Activated naive CD4-positive, alpha-beta T cell treated with anti-CD3 and anti-CD28 coated beads, Interleukin-2, amount 50 U/mL, for 72 hours (primary cell): ENCODE measurements at places on chromosomes 2 and 18. TPM values are rescaled to one million over a fixed set of nuclear protein-coding genes. Genes with fewer than 3 reads are reported as not detected.

DNA sequence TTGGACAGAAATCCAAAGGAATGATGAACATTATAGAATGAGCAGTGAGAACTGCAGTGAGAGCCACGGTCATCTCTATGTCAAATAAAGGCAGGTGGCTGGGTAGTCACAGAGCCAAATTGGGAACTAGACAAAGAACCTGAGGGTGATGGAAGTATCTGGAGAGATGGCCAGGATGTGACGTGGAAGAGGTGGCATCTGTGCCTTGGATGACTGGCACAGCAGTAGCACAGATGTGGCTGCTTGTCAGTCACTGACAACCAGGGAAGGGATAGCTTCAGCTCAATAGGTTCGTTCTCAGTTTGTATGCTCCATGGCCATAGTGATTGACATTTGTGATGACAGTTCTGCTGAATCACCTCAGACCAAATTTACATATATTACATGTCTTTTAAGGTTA lies 172.3 kb downstream of the PARD3B start:
- no peak for DNase-seq

COX5B gene
- 288 TPM for total RNA-seq

GATA6 gene
- total RNA-seq, result not detected

DNA sequence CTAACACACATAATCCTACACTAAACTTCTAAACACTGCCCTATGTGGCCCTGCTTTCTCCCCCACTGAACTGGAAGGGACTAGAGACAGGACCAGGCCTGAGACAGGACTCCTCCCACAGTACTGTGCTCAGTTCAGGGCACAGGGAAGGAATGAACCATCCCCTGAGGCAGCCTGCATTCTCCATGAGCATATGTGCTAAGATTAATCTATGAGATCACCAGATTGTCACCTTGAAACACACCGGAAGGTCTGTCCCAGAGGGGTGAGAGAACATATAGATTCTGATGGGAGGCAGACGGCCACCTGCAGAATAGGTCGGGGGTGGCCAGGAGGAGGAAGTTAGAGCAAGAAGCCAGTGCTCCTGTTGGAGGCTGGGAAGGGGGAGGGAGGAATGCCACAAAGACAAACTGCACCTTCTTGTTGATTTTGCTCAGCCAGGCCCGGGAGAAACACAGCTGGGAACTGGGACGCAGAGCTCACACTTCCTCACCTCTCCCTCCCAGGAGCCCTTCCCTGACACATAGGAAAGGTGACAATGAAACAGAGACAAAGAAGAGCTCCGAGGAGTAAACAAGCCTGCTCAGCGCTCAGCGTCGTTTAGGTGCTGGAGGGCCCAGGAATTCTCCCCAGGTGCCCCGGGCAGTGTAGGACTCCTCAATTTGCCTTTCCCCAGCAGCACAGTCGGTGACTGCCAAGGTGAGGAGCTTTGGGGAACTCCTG lies 52.1 kb downstream of the ZBTB7C start:
- no peak for DNase-seq

MSTN gene
- not detected for total RNA-seq

DNA sequence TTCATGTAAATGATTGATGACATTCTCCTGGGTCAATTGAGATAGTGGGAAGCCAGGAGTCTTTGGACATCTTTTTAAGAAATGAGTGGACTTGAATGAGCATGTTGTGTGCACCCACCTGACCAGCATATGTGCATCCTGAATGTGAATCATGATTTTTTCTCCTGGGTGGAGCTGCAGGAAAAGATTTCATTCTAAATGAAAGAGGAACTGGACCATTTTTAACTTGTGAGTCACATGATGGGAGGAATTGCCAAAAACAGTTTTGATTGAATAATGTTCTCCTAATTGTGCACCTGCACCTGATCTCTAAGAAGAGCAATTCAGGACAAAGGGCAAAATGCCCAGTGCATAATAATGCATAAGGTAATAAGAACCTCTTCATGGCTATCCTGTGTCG lies 32.3 kb downstream of the COPS8 start:
- no peak for DNase-seq

DNA sequence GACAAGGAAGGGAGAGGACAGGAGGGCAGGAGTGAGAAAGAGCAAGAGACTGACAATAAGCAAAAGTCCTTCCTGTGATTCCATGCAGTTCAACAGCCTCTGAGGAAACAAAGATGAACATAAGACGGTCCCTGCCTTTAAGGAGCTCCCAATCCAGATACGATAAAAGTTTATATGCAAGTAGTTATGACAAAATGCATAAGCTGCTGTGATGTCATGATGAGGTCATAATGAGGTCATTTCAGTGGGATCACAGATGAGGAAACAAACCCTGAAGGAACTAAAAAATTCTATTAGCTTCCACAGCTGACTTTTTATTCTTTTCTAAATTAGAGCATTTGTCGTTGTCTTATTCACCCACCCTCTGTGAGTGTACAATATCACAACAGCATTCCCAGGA lies 458.5 kb upstream of the ACVR2A start:
- no peak for DNase-seq

OSR1 gene
- total RNA-seq, result not detected

- DNase-seq, result no peak
Measured at GRCh38 chr2:149617476-149617875, 29.9 kb upstream of the MMADHC start.

DNA sequence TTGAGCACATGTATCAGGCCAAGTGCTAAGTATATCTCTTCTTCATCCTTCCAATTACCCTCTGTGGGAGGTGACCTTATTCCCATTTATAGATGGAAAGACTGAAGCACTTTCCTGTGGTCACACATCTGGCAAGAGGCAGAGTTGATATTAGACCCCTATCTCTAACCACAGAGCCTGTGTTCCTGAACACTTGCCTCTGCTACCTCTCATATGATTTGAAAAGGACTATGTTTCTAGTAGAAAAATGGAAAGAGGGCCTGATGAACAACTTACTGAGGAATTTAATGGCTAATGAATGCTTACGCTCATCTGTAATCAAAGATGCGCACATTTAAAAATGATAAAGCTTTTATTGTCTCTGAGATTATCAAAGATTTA lies 46.2 kb upstream of the DYNC2LI1 start:
- no peak for DNase-seq

TACR1 gene
- not detected for total RNA-seq

DNA sequence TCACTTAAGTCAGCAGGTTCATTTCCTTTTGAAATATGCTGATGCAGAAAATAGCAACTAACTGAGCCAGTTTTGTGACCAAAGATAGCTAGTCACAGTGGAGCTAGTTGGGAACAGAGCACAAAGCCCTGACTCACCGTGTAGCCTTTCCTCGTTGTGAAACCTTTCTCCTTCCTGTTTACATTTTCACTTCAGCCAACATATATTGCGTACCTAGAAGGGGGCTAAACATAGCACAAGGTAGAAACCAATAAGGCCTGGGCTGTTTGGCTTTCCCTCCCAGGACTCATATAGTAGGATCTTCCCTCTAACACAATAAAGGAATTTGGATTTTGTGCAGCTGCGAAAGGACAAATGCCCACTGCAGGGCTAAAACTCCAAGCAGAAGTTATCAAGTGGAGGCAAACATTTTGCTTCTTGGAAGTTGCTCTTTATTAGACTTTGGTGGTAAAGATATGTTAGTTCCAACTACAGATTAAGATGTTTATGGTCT lies 24.5 kb upstream of the LPIN2 start:
- no peak for DNase-seq

GRCh38 chr18:57869221-57869620 lies 66.1 kb upstream of the ATP8B1 start:
- no peak for DNase-seq

TTN gene
- 9.2 TPM for total RNA-seq

SELENOI gene
- 24.4 TPM for total RNA-seq

DNA sequence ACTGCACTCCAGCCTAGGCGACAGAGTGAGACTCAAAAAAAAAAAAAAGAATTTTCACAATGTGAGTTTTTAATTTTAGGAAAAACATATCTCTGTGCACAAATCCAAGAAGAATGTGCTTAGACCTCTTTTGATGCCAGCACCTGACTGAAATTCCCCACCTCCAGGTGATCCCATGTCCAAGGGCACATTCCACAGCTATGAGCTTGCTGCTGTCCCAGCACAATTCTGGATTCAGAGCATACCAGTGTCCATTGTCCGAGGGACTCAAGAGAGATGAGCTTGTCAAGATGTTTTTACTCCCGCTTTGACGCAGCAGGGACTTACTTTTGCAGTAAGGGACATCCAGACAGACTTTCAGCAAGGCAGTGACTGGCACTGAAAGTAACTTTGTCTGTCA lies 489.1 kb upstream of the ACVR2A start:
- no peak for DNase-seq

DNA sequence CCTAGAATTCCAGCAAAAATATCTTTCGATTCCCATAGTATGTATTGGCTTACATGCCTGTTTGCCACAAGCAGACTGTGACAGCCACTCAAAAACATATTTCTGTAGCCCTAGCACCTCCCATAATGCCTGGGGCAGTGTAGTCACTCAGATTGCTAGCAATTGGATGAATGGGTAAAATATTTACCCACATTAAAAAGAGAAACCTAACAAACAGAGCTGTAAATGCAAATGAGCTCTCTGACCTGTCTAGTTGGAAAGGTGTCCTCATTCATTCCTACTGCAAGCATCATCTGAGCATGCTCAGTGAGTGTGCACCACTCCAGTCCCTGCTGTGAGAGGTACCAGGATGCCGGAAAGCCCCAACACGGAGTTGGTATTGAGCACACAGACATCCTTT lies 234.0 kb upstream of the RAB12 start:
- no peak for DNase-seq

- no peak for DNase-seq
Measured at GRCh38 chr18:46574000-46574742, 82.8 kb downstream of the LOXHD1 start.

- no peak for DNase-seq
Measured at GRCh38 chr2:5377323-5377722, 314.9 kb upstream of the SOX11 start.

FKBP1B gene
- total RNA-seq, result 0.64 TPM

OR6B2 gene
- not detected for total RNA-seq

- no peak for DNase-seq
Measured at GRCh38 chr18:34339155-34339554, 114.4 kb upstream of the NOL4 start.

DNA sequence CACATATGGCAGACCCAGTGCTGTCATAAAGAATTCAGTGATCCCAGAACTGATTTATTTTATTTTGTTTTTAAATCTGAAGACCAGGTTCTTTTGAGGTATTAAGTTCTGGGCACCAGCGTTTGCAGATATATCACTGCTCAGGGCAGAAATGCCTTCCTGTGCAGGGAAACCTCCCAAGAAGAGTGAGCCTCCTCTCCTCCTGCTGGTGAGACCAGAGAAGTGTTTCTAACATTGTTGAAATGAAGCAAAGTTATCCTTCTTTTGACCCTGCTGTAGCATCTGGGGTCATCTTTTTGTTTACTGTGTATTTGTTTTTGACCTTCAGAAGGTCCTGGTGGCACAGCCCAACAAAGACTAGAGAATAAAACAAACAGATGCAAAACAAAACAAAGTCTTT lies 94.0 kb downstream of the AQP4 start:
- DNase-seq, result no peak

GRCh38 chr2:236603361-236604015 lies 33.9 kb downstream of the ACKR3 start:
- no peak for DNase-seq

GRCh38 chr2:238027591-238028415 lies 33.0 kb upstream of the SCLY start:
- DNase-seq, result no peak

TNFRSF11A gene
- total RNA-seq, result 0.82 TPM

GRCh38 chr2:131535526-131535925 lies 7.8 kb downstream of the CCDC74A start:
- no peak for DNase-seq

DNA sequence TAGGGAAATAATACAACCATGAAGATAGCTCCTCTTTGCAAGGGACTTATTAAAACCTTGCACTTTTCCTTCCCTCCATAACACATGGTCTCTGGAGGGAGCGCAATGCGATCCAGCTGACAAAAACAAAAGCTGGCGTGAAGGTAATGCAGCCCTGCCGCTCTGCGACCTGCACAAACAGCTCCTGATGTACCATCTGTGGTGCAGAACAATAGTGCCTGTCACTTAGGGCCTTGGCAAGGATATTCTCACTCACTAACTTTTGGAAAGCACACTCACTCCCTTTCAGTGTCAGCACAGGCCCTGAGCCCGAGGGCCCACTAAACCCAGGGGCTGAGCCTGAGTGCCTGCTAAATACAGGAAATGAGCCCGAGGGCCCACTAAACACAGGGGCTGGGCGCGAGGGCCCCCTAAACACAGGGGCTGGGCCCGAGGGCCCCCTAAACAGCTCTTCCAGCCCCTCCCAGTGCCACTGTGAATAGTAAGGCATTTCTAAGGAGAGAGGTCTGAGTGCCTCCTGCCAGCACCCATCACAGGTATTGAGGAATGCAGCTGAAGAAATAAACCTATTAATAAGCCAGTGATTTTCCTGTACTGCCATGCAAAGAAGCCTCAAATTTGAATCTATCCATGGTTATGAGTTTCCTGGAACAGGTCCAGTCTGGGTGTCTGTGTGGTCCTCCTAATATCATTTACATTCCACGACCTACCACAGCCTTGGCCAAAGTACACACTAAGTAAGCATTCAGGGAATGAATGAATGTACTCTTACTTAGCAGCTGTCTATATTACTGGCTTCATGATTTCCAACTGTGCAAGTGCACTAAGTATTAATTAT lies 9.3 kb downstream of the L3MBTL4 start:
- DNase-seq, result no peak

GRCh38 chr2:191321861-191322662 lies 76.9 kb downstream of the MYO1B start:
- DNase-seq, result no peak

TMEM150A gene
- total RNA-seq, result 0.91 TPM
